ENCODE measurements at places on chromosomes 7 and 10.

- DNase-seq = no peak
These were observed 145.6 kb downstream of the RELN start for GRCh38 chr7:103843689-103844480.

- no peak for DNase-seq
These were observed 72.3 kb downstream of the AMPH start for GRCh38 chr7:38558761-38559345.

DNA sequence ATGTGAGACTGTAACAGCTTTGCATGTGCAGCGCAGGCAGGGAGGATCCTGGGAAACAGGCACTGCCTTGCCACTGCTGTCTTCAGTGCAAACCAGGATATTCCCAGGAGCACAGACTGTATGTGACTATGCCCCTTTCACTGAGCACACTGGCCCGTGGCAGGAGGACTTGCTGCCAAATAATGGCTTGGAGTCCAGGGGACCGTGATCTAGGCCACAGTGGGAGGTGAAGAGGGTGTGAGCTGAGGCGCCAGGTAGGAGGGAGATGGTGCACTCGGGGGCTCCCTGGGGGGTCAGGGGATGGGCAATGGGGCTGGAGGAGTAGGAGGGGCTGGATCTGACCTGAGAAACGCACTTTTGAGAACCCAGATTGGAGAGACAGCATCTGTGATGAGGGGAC, 193.4 kb upstream of the ZNF32 start:
- DNase-seq = no peak

DNA sequence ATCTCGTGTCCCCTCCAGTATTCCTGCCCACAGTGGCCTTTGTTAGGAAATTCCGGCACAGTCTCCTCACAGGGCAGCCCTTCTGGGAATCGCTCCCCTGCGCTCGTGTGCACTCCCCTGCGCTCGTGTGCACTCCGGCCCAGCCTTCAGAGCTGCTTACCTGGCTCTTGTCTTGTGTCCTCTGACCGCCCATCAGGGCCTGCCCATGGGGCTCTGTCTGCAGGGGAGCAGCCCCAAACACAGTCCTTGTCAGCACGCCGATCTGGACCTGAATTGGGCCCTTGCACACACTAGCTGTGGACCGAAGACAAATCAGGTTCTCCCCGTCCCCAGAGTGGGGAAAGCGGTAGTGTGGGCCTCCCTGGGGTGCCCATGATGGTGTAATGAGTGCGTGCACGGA, 179.4 kb downstream of the CUX1 start:
- no peak for DNase-seq

- no peak for DNase-seq
These were observed 27.5 kb downstream of the ELFN1 start for GRCh38 chr7:1697499-1698125.

DNA sequence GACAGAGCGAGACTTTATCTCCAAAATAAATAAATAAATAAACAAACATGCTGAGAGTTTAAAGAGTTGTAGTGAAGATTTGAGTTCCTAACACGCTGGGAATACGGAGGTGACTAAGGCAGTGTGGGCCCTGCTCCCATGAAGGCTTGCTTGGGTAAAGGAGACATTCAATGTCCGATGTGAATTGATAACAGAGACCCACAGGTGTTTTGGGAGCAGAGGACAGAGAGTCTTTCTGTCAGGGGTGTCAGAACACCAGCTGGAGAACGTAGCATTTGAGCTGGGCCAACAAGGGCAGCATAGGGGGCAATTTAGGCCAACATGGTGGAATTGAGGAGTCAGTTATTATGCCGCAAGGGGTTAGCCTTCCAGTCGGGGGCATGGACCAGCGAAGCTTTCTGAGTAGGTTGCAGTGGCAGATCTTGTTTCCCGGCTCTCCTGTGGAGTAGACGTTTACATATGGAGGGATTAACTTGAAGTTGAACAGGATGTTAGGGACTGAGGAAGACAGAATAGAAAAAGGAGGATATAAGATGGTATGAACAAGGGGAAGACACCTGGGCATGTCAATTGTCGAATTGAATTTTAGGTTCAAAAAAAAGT, 5.6 kb downstream of the PROSER2 start:
- DNase-seq = no peak

GRCh38 chr7:98713165-98713810, 96.2 kb downstream of the NPTX2 start:
- DNase-seq = no peak

DNA sequence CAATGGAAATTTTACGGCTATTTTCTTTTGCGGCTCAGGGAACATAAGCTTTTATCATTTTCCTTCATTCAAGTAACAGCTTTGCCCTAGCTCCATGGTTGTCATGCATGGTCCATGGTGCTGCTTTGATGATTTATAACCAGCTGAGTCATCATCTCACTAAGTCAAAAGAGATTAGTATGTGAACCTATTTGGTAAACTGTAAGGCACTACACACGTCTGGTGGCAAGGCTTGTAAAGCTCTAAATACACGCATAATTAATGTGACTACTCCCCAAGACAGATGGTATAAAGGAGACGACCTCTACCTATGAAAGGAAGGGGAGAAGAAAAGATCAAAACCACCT, 340.2 kb downstream of the KCNMA1 start:
- DNase-seq = peak; percentile 23

DNA sequence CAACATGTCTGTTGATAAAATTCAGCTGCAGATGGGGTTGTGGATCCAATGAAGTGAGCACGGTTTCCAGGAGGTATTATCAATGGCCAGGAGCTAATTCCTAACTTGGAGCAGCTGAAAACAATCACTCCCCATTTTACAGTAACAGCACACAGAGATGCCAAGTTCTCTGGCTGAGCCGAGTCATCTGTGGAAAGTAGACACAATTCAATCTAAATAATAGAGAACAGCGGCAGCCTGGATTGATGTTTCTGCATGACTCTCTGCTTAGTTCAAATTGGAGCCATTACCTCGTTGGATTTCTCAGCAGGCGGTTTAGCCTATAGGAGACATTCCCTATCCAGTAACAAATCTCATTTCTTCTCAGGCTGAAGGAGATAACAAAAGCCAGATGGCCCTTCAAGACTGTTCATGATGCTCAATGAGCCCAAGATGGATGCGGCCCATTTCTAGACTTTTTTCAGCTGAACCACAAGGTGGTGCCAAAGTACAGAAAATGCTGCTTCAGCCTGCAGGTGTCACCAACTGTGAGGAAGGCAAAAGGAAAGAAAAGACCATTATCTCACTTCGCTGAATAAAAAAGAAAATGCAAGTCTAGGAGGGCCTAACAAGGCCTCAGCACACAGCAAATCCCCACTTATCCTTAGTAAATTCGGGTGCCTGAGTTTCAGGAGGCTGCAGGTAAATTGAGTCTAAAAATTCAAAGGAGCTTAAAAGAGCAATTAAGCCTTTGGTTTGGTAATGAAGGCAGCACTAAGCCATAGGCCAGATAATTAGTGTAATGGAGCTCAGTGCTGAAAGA, 83.7 kb downstream of the SLC16A9 start:
- DNase-seq = peak; percentile 70

GRCh38 chr7:110921595-110922151, 169.3 kb upstream of the LRRN3 start:
- DNase-seq = no peak

DNA sequence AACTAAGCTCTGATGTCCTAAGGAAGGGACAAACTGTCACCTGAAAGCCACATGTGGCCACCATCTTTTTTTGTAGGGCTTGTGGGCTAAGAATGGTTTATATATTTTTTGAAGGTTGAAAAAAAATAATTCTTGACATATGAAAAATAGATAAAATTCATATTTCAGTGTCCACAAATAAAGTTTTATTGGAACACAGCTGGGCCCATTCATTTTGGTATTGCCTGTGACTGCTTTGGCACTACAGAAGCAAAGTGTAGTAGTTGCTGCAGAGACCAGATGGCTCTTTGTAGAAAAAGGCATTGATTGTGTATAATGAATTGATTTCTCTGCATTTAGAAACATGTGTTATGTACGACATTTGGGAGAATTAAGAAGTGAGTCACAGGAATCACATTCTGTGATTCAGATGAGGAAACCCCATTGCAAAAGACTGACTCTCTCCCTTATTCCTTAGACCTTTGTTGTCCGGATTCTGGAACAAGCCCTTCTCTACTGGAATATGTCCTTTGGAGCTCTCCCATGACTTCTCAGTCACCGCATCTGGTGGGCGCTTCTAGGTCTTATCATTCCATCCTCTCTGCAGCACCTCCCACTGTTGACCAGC, 438.7 kb downstream of the LRMDA start:
- no peak for DNase-seq

DNA sequence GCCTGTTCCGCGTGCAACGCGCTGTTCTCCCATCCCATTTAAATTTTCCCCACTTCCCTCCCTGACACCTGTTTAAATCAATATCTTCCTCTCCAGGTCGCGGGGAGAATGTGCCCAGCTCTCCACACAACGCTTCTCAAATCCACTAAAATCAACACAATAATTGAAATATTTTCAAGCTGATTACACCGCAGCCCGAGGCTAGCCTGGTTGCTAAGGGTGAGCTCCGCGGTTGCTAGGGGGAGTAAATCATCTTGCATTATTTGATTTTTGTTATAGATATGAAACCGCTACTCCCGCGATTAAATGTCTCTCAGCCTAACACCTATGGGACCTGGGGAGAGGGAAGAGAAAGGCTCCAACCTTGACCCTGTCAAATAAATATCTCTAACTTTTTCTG, 36.2 kb downstream of the UNCX start:
- DNase-seq = no peak

DNA sequence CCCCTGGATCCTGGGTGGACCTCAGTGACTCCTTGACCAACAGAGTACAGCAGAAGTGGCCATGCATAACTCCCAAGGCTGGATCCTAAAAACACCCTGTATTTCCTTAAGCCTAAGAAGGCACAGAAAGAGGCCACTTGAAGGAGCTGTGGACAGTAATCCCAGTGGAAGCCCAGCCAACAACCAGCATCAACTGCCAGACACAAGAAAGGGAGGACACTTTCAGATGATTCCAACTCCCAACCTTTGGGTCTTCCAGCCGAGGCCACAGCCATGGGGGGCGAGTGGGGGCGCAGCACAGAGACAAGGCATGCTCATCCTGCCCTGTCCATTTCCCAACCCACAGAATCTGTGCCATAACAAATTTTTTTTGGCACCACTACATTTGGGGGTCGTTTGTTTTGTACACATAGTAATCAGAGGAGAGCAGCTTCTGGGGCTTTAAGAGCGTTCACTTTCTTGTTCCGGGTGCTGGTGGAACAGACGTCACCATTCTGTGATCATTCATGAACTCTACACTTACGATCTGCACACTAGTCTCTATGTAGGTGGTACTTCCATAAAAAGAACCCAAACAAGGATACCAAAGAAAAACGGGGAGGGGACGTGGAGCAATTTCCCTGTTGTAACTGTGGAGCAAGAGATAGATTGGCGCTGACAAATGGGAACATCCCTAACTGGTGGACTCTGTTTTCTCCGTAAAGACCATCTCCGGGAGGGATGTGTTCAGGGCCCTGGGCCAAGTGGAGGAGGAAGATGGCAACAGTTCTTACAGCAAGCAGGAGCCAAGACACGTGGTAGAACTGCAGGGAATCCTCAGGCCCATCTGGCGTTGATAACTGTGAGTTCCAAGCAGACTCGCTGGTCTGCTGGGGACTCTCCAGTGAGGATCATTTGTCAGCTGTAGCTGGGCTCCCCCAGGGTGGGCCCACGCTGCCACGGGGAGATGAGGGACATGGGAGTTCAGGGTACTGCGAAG, 6.0 kb upstream of the SLC29A3 start:
- DNase-seq = no peak

- DNase-seq = peak; percentile 1
These were observed 10.1 kb upstream of the SLC18A3 start for GRCh38 chr10:49600046-49600445.

DNA sequence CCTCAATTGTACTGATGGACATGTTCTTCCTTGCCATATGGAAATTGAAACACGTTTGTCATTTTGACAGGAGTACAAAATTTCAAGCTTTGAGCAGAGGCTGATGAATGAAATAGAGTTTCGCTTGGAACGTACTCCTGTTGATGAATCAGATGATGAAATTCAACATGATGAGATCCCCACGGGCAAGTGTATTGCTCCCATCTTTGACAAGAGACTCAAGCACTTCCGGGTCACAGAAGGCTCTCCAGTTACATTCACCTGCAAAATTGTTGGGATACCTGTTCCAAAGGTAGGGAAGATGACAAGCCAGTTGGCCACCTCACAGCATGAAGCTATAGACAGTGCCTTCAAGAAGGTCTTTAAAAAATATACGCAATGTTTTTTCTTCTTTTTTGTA, 43.1 kb downstream of the ATOH7 start:
- DNase-seq = no peak

DNA sequence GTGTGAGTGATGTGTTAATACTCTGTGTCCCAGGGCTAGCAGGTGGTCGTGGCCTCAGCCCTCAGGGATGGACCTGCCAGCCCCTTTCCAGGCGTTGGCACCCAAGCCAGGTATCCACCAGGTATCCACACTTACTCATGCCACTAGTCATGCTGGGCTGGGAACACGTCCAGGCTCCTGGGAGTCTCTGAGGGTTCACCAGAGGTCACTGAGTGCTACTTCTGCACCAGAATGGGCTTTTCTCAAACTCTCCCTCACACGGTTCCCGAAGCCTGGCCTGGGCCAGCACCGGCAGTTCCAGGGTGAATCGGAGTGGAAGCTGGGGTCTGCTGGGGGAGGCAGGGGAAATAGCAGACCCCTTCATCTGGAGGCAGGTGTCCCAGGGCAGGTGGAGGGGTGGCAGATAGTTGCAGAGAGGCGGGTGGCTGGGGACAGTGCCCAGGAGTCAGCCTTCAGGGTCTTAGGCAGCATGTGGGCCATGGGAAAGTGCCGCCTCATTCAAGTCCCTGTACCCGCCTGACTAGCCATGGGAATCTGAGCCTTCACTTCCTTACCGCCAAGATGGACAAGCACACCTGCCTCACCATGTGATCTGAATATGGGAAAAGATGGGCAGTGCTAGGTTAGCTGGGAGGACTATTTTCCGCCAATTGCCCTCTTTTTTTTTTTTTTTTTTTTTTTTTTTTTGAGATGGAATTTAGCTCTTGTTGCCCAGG, 95.5 kb upstream of the GTF2I start:
- DNase-seq = no peak

DNA sequence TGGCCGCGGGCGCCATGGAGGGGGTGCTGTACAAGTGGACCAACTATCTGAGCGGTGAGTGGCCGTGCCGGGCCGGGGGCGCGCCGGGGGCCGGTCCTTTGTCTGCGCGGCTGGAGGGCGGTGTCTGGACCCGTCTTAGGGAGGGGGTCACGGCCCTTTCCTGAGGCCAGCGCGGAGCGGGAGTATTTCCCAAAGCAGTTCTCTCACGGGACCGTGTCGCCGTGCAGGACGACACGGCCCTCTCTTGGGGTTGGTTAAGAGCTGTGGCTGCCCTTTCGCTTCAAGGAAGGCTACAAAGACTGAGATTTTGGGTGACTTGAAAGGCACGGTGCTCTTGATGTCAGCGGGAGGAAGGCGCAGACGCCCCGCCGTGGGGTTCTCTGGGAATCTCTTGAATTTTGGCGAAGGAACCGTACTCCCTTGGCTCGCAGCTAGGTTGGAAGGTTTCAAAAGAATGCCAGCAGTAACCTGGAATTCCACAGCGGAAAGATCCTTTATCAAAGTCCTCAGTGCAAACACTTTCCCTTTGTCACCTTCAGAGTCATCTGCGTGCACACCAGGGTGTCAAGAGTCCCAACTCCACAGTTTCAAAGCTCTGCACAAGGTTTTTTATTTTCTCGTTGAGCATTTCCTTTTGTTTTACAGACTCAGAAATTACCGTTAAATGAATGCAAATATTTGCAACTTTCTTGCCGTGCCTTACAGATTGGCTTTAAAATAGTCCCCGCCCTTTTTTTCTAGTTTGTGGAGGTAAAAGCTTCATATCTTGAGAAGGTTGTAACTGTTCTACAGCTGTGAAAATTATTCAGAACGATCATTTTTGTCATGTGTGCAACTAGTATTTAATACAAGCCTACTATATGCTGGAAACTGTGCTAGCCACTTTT, 780 bp downstream of the PLEKHA8 start:
- DNase-seq = no peak

All from AG08396 (cell line).